ENCODE measurements at places on chromosomes 3 and 15. TPM values are rescaled to one million over a fixed set of nuclear protein-coding genes. Genes with fewer than 3 reads are reported as not detected.
A peak's percentile ranks its signal among the peaks of the same experiment; 100 is the strongest.

DNA sequence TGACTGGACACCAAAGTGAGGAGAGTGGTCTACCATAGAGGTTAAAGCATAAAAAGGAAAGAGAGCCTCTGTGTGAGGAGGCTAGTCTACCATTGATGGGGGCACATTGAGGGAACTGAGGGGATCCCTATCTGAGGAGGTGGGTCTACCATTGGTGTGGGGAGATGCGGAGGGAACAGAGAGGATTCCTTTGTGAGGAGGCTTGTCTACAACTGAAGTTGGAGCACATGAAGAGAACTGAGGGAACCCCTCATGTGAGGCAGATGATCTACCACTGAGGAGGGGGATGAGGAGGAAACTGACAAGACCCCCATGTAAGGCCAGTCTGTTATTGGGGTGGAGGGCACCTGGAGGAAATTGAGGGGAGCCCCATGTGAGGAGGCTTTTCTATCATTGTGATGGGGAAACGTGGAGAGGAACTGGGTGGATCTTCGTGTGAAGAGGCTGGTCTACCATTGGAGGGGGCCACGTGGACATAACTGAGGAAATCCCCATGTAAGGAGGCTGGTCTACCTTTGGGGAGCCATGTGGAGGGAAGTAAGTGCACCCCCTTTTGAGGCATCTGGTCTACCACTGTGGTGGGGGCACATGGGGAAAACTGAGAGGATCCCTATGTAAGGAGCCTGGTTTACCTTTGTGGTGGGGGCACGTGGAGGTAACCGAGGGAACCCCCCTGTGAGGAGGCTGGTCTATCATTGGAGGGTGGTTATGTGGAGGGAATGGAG is 160.1 kb downstream of the FBLN2 start:
- H3K27me3 ChIP-seq = peaks cover 18% of the 10 kb centered on the region
- H3K27ac ChIP-seq = no peak overlapping the region
- H3K4me1 ChIP-seq = no peaks in the 10 kb centered on the region
- no peaks in the 10 kb centered on the region for H3K36me3 ChIP-seq
- DNase-seq = peak; percentile 5

GRCh38 chr3:70358978-70359580 is 46.6 kb upstream of the MDFIC2 start:
- no peaks in the 10 kb centered on the region for H3K4me1 ChIP-seq
- no peaks in the 10 kb centered on the region for H3K36me3 ChIP-seq
- no peak overlapping the region for H3K27ac ChIP-seq
- DNase-seq = no peak

DNA sequence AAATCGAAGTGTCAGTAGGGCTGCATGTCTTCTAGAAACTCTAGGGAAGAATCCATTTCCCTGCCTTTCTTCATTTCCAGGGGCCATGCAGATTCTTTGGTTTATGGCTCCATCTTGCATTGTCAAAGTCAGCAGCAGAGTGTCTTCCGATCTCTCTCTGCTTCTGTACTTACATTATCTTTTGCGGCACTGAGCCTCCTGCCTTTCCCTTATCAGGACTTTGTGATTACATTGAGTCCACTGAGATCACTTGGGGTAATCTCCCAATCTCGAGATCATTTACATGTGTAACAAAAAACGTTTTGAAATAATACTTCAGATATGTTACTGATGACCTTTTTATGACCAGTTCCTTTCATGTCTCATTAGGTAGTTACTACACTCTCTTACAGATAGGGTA is 695.9 kb downstream of the NSUN3 start:
- no peaks in the 10 kb centered on the region for H3K27me3 ChIP-seq
- no peaks in the 10 kb centered on the region for H3K36me3 ChIP-seq
- no peaks in the 10 kb centered on the region for H3K4me1 ChIP-seq
- H3K27ac ChIP-seq = no peak overlapping the region
- DNase-seq = no peak
- no peak overlapping the region for H3K4me3 ChIP-seq

GRCh38 chr3:107367353-107367752 is 9.9 kb upstream of the CCDC54 start:
- no peak for DNase-seq
- peaks cover 4% of the 10 kb centered on the region for H3K27me3 ChIP-seq
- H3K4me3 ChIP-seq = no peak overlapping the region
- H3K27ac ChIP-seq = no peak overlapping the region
- no peaks in the 10 kb centered on the region for H3K4me1 ChIP-seq
- H3K36me3 ChIP-seq = no peaks in the 10 kb centered on the region

- peaks cover 3% of the 10 kb centered on the region for H3K27me3 ChIP-seq
- DNase-seq = no peak
- no peak overlapping the region for H3K4me3 ChIP-seq
- no peak overlapping the region for H3K27ac ChIP-seq
- no peaks in the 10 kb centered on the region for H3K4me1 ChIP-seq
Measured at GRCh38 chr15:58562135-58562534, 130.3 kb downstream of the LIPC start.

DNA sequence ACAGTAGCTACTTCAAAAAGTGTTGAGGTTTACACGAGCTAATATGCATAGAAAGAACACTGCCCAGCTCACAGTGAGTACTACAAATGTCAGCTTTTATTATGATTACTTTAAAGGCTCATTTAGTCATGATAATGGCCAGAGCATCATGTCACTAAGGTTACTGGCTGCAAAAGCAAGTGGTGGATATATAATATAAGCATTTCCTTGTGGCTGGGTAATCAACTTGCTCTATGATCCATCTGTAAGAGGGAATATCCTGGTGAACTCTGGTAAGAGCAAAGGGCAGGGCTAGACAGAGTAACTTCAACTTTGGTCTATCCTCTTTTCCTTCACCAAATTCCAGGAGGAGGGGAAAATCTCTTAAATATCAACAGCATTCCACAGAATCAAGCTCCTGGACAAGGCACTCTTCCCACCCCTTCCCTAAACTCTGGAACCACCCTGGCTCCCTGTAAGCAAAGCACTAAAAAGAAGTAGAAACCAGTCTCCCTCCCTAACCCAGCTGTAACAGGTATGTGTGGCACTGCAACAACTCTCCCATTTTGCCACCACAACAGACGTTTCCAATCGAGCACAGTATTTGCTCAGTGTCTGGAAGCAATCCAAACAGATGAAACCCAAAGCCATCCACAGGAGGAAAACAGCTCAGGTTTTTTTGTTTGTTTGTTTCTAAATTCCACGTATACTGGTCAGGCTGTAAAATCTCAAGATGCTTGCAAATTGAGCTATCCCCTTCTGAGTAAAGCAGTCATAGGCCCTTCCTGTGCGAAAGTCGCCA is 13.4 kb downstream of the B4GALT4 start:
- no peak overlapping the region for H3K4me3 ChIP-seq
- no peaks in the 10 kb centered on the region for H3K27me3 ChIP-seq
- DNase-seq = no peak
- no peaks in the 10 kb centered on the region for H3K4me1 ChIP-seq
- H3K27ac ChIP-seq = no peak overlapping the region

DNA sequence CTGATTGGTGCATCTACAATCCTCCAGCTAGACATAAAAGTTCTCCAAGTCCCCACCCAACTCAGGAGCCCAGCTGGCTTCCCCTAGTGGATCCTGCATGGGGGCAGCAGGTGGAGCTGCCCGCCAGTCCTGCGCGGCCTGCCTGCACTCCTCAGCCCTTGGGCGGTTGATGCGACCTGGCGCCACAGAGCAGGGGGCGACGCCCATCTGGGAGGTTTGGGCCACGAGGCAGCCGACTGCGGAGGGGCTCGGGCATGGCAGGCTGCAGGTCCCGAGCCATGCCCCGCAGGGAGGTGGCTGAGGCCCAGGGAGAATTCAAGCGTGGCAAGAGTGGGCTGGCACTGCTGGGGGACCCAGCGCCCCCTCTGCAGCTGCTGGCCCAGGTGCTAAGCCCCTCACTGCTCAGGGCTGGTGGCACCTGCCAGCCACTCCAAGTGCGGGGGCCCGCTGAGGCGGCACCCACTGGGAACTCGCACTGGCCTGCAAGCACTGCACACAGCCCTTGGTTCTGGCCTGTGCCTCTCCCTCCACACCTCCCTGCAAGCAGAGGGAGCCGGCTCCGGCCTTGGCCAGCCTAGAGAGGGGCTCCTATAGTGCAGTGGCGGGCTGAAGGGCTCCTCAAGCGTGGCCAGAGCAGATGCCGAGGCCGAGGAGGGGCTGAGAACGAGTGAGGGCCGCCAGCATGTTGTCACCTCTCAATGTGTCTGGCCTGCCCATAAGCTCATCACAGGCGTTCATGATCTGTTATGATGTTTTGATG is 30.1 kb downstream of the COL6A6 start:
- DNase-seq = no peak
- no peaks in the 10 kb centered on the region for H3K4me1 ChIP-seq
- no peak overlapping the region for H3K27ac ChIP-seq

Gene FILIP1L
- total RNA-seq = 1.5 TPM

GRCh38 chr15:78167227-78167888 is 18.2 kb downstream of the IDH3A start:
- DNase-seq = no peak
- peaks cover 72% of the 10 kb centered on the region for H3K36me3 ChIP-seq
- H3K27ac ChIP-seq = peak overlapping the region; percentile 90
- H3K27me3 ChIP-seq = no peaks in the 10 kb centered on the region

GRCh38 chr3:138072796-138073195 is 42.6 kb downstream of the DZIP1L start:
- no peaks in the 10 kb centered on the region for H3K4me1 ChIP-seq
- no peaks in the 10 kb centered on the region for H3K36me3 ChIP-seq
- no peak for DNase-seq
- H3K4me3 ChIP-seq = no peak overlapping the region
- peaks cover 20% of the 10 kb centered on the region for H3K27me3 ChIP-seq

Gene NEK10
- total RNA-seq = 0.84 TPM
